Fibroblast of lung (primary cell): ENCODE measurements at places on chromosomes 4 and X. TPM values are rescaled to one million over a fixed set of nuclear protein-coding genes. Genes with fewer than 3 reads are reported as not detected.

Gene ITGB1BP2
- 0.51 and 0.66 TPM in 2 replicates for total RNA-seq

Gene FAM47A
- not detected in 2 replicates for total RNA-seq

Gene ZNF275
- total RNA-seq, result 6.2 and 6.3 TPM in 2 replicates

Gene PRRG1
- total RNA-seq, result 6.2 and 10.2 TPM in 2 replicates

Gene NAA11
- total RNA-seq, result not detected in 2 replicates

Gene PAGE5
- 0.66 TPM in 1 of 2 replicates, not detected in the other for total RNA-seq

Gene SLITRK4
- under 0.01 and 0.99 TPM in 2 replicates for total RNA-seq

Gene PLP1
- total RNA-seq, result 0.17 TPM in 1 of 2 replicates, not detected in the other

Gene PCYT1B
- 0.17 and 0.51 TPM in 2 replicates for total RNA-seq

Gene CXCL8
- total RNA-seq, result 1.3 TPM in 2 replicates

Gene SORBS2
- 0.26 and 0.33 TPM in 2 replicates for total RNA-seq

Gene GAGE12H
- not detected in 2 replicates for total RNA-seq
